ENCODE measurements at places on chromosomes 5 and 9.

- DNase-seq: no peak
Measured at GRCh38 chr9:137722481-137722880, 103.7 kb downstream of the EHMT1 start.

DNA sequence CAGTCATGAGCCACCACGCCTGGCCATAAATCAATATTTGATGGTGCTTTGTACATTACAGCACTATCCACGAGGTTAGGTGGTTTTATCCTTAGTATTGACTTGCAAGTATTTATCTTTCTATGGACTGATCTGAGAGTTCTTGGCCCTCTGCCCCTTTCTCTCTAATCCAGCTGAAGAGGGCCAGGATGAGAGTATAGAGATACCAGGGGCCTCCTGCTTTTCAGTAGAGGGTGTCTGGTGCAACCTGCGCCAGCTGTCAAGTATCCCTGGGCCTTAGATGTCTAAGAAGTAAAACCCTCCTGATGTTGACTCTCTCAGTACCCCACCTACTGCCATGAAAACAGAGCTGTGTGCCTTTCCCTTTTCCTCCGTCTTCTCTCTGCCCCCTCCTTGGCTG lies 153.4 kb downstream of the SLIT3 start:
- no peak for DNase-seq

DNA sequence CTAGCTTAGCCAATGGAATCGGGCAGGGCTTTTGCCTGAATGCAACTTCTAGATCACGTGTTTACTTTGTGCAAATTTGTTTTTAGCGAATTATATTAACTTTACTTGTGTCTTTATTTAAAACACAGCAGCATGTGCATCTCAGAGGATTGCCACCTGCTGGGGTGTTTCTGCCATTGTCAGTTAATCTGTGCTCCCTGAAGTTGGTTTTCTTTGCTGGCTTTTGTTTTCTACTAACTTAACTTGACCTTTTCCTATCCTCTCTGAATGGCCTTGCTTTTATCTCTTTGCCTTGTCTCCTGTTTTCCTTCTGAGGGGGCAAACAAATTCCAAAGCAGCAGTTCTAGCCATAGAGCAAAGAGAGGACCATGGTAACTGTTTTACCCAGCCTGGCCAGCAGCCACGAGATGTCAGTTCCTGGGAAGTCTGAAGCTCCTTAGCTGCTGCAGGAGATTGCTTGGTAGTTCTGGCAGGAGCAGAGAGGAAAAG lies 67.6 kb downstream of the ARHGEF28 start:
- no peak for DNase-seq

DNA sequence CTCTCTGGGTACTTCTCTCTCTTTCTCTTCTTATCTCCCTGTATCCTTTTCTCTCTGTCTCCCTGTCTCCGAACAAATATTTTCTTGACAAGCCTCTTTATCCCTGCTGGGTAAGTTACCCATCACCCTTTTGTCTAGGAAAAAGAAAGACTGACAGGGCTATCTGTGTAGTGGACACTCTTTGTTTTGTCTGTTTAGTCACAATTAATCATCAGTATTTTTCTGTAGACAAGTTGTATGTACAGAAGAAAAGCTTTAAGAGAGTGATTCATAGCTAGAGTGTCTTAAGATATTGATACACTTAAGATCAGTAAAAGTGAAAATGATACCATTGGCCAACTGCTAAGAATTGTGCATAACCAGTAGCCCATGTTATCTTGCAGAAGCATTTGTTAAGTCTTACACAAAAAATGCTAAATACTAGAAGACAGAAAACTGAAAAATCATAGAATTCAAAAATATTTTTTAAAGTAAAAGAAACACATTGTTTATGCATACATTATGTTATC lies 1043.8 kb upstream of the EDIL3 start:
- no peak for DNase-seq

GRCh38 chr5:81161012-81161601 lies 72.0 kb upstream of the CKMT2 start:
- no peak for DNase-seq

Measured in femur (tissue), 1 donor.